ENCODE measurements at places on chromosomes 11 and 22.

GRCh38 chr11:69825037-69825834 is 6.0 kb upstream of the FGF3 start:
- no peak for DNase-seq

DNA sequence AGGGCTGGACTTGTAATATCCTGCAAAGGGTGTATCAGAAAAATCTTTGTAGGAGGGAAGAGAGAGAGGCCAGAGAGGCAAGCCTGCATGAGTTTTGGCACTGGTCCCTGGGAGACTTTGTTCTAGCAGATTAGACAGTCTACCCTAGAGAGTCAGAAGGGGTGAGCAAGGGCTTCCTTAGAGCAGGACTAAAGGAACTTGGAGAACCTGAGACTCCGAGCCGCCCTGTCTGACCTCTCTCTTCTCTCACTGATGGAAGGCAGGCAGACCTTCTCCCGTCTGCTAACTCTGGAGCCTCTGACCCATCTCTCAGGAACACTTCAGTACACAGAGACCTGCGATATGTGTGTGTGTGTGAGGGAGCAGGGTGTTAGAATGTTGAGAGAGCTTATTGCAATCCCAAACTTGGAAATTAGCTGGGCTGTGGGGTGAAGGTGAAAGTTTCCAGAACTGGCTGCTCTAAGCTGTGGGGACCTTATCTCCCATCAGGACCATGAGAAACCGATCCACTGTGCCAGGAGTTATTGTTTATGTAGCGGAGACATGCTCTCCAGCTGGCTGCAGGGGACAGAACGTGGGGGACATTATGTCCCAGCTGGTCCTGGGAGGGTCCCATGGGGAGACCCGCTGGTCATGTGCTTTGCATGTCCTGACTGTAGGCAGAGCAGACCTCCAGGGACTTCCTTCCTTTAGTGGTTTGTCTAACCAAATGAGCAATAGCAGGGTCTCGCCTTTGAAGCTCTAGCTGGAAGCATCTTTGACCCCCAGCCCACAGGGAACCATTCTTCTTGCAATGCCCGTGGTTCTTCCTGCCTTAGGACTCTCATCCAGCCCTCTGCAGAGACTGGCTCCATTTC is 51.1 kb downstream of the TIMP3 start:
- no peak for DNase-seq

- DNase-seq: no peak
Measured at GRCh38 chr11:77468527-77468926, 5.4 kb downstream of the PAK1 start.

GRCh38 chr22:19644314-19645223 is 69.7 kb upstream of the SEPTIN5 start:
- DNase-seq: no peak

DNA sequence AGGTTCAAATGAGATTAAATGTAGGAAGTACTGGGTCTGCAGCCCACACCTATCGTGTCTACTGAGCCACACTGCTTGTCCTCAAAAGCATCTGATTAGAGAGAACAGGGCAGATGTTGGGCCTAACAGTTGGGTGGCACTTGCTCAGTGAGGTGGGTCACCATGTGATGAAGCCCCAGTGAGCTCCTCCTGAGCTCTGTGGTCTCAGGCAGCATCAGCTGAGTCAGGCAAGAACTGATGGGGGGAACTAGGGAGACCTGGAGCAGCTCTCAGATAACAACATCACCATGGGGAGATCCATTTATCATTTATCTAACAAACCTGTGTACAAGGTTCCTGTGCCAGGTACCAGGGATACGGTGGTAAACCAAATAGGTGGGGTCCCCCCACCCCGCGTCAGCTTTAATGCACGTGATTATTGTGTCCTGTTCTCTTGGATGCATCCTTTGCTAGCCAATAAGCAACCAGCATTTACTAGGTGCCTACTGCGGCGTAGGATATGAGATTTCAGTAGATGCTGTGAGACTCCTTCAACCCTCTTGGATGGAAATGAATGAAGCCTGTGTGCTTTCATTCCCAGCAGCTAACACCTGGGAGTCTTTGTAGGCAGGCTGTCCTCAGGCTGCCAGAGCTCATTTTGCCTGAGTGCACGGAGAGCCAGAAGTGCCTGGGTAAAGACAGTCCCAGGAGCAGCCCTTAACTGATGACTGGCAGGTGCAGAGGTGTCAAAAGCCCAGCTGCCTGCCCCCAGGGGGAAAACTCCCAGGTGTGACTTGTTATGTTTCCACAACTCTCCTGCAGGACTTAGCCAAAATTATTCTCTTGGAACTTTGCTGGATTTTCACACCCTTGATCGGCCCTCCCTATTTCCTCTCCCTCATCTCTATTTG is 73.6 kb upstream of the NARS2 start:
- no peak for DNase-seq

GRCh38 chr11:64352995-64353714 is 5.8 kb upstream of the RPS6KA4 start:
- no peak for DNase-seq

GRCh38 chr22:38273135-38273826 is 471 bp upstream of the TMEM184B start:
- peak; percentile 78 for DNase-seq

- peak; percentile 81 for DNase-seq
Measured at GRCh38 chr11:45993531-45994001, 71.1 kb downstream of the LARGE2 start.

DNA sequence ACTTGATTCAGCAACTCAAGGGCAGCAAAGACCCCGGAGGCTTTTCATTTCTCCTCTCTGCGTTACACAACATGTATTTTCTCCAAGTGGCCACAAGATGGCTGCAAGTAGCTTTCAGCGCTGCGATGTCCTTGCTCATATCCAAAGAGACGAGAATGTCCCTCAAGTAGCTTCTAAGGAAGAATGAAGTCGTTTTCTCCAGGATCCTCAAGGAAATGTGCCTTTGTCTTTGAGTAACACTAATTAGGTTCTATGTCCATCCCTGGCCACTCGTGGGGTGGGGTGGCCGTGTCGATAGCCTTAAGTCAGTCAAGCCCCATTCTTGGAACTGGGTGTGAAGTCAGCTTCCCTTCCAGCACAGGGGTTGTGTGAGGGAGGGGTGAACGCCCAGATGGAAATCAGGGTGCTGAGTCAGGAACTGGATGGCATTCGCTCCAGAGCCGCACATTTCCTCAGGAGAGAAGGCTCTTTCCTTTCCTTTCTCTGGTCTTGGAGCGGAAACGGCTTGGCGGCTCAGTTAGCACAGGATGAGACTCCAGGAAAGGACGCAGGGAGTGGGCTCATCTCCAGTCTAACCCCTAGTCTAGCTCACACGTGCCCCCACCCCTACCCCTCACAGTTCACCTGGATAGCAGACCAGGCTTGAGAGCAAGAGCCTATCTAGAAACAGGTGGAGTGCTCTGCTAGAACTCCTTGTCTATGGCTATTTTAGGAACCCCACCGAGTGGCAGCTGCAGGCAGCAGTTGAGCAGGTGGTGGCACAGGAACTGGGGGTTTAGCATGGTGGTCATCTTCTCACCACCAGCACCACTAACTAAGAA is 44.3 kb downstream of the NNMT start:
- peak; percentile 26 for DNase-seq

GRCh38 chr11:94705891-94706615 is 62.1 kb upstream of the AMOTL1 start:
- DNase-seq: no peak

- DNase-seq: no peak
Measured at GRCh38 chr11:132844956-132845696, 687.2 kb downstream of the OPCML start.

GRCh38 chr11:102783016-102783415 is 2.6 kb upstream of the MMP10 start:
- DNase-seq: no peak

DNA sequence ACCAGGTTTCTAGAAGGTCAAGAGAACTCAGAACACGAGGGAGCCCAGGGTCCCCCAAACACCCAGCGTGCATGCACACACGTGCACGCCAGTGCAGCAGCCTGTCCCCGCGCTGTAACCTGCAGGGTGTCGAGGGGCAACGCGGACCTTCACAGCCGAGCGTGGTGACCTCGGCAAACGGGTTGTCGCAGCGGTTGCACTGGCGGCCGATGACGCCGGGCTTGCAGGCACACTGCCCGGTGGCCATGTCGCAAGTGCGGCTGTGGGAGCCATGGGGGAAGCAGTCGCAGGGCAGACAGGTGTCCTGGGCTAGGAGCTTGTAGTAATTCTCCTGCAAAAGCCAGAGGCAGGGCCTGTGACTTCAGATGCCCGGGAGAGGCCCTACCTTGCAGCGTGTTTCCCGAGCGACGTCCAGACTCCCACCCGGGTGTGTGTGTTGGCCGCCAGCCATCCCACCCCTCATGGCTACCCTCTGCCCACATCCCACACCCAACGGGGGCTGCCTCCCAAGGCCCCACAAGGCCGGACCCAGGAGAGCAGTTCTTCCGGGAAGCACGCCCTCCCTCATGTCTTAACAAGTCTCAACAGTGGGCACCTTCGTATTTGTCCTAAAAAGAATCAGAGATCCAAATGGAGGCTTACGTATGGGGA is 56.1 kb downstream of the TRMU start:
- no peak for DNase-seq

Measured in putamen (tissue), 1 donor.